ENCODE measurements at places on chromosomes 5 and 9.

DNA sequence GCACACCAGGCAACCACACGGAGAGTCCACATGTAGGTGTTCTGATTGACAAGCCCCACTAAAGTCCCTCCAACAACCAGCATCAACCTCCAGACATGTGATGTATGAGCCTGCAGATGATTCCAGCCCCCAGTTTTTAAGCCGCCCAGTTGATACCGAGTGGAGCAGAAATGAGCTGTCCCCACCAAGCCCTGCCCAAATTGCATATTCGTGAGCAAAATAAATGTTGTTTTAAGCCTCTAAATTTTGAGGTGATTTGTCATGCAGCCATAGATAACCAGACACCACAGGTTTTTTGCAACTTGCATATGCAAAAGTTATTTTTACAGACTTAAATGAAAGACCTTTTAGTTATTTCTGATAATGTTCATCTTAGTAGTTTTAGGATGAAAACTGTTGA lies 187.7 kb downstream of the PIK3R1 start:
- DNase-seq: no peak

DNA sequence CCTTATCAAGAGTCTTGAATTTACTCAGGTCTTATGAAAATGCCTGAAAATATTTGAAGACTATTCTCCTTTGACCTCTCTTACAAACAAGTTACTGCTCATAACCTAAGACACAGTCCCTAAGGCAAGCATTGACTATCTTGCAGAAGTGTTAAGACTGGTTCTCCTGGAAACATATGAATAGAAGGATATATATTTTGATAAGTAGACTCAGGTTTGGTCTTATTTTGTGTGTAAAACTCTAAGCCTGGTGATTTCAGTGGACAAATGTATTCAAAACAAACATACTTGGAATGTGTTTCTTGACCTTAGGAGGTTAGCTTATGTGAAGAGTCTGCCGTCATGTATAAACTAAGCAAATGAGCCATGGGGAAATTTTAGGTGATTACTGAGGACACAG lies 7.5 kb upstream of the UBQLN1 start:
- DNase-seq: no peak

DNA sequence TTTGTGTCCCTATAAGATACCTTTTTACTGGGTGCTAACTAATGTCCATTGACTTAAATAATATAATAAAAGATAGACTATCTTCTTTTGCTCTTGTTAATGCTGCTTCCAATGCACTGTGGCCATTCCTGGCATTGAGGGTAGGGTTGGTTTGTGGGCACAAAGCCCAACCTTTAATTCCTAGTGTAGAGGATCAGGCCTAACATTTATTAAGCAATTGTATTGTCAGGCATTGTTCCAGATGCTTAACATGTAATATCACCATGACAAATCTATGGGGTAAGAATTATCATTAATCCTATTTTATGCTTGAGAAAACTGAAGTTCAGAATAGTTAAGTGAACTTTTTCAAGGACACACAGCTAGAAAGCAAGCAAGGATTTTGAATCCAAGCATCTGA lies 60.4 kb upstream of the GPBP1 start:
- DNase-seq: no peak

DNA sequence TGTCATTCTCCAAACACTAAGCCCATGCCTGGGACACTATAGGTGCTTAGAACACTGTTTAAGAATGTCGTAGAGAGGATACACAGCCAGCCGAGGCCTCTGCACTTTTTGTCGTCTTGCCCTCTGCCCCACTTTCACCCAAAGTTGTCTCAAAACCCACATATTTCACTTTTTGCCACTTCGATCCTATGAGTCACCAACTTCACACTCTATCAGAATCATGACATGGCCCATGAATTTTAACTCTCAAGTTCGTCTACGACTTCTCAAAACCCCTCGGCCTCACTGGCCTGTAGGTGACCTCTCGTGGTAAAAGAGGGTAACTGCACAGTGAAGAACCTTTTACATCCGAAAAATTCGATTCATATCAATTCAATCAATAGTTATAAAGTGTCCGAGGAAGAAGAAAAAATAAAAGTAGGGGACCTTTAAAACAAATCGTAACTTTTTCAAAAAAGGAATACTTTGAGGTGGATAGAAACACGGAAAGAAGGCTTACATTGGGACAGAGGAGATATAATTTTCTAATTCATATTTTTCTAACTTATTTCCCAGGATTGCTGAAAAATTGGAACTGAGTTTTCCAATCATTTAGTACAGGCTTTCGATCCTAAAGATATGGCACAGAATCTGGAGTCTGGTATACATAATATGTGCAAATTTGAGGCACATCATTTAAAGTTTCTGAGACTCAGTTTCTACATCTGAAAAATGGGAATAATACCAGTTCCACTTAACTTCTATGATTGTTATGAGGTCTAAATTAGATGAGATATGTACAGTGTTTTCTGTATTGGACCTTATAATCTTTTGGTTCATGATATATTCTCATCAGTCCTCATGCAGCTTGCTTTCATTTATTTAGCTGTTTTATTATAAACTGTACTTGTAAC lies 122.6 kb downstream of the APBA1 start:
- no peak for DNase-seq

GRCh38 chr9:33170464-33171415 lies 3.6 kb upstream of the B4GALT1 start:
- no peak for DNase-seq

GRCh38 chr9:97570899-97571298 lies 62.3 kb downstream of the TSTD2 start:
- no peak for DNase-seq

GRCh38 chr9:5846096-5846495 lies 13.2 kb upstream of the ERMP1 start:
- no peak for DNase-seq

GRCh38 chr5:144281784-144282183 lies 111.1 kb downstream of the KCTD16 start:
- no peak for DNase-seq

GRCh38 chr5:80740999-80741398 lies 86.2 kb upstream of the DHFR start:
- no peak for DNase-seq

GRCh38 chr5:175590471-175590881 lies 67.4 kb upstream of the HRH2 start:
- DNase-seq: no peak

DNA sequence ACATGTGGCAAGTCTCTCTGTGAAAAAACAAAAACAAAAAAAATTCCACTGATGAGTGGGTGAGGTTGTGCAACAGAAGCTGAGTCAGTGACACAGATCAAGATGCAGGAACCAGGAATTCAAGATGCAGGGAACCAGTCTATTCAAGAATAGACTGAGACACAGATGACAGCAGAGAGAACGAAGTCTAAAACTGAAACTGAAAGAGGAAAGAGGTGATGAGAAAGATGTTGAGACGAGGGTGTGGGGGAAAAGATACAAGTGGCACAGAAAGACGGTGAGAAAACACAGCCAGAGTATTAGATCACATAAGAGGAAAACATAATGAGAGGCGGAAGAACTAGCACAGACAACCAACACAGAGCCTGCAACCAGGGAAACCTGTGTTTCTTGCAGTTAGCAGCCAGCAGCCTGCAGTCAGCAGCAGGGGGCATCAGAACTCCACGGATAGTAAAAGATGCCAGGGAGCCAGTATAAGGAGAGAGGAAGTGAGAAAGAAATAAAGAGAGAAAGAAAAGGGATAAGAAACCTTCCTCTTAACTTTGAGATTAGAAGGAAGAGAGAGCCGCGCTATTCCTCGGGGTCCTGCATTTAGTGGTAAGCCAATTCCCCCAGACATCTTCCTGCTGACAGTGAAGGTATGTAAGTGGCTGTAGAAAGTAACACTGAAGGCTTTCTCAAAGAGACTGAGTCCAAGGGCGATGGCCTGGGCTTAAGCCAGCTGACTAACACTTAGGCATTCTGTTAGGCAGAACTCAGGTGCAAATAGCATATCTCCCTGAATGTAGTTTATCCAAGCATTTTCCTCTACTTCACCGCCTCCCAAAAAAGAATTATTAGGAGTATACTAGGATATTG lies 79.0 kb downstream of the TLR4 start:
- DNase-seq: peak; percentile 5

- DNase-seq: no peak
Measured at GRCh38 chr9:137402746-137403145, 20.2 kb downstream of the EXD3 start.

GRCh38 chr5:116652196-116652729 lies 77.6 kb upstream of the SEMA6A start:
- DNase-seq: no peak

- DNase-seq: no peak
Measured at GRCh38 chr9:127058011-127058644, 64.3 kb downstream of the ANGPTL2 start.

GRCh38 chr9:114061830-114062474 lies 16.1 kb downstream of the AMBP start:
- DNase-seq: no peak

- no peak for DNase-seq
Measured at GRCh38 chr5:68217047-68217355, 1.4 kb downstream of the PIK3R1 start.

Measured in stimulated activated CD4-positive, alpha-beta T cell treated with anti-CD3 and anti-CD28 coated beads, Interleukin-12 subunit alpha, Interleukin-12 subunit beta, amount 100 ng/mL, for 24 hours (primary cell).